Urinary bladder (tissue), 4 donors: ENCODE measurements at places on chromosomes 4 and X. TPM values are rescaled to one million over a fixed set of nuclear protein-coding genes. Genes with fewer than 3 reads are reported as not detected.

The TMEM164 gene
- 12.4 TPM for polyA plus RNA-seq

The RAB40AL gene
- not detected for polyA plus RNA-seq

The FAM9C gene
- polyA plus RNA-seq = 0.08 TPM

The FDCSP gene
- polyA plus RNA-seq = 0.80 TPM

The CYSLTR1 gene
- 1.7 TPM for polyA plus RNA-seq

The HSPA4L gene
- 1.7 TPM for polyA plus RNA-seq

The KLF8 gene
- polyA plus RNA-seq = 9.8 TPM

The CT45A2 gene
- polyA plus RNA-seq = not detected

The SLC6A14 gene
- 0.03 TPM for polyA plus RNA-seq

The CTSO gene
- polyA plus RNA-seq = 23.8 TPM

The CENPVL1 gene
- not detected for polyA plus RNA-seq

The VSIG4 gene
- polyA plus RNA-seq = 110 TPM

The PPP1R2C gene
- not detected for polyA plus RNA-seq

The MAGEA6 gene
- not detected for polyA plus RNA-seq

The GYPE gene
- polyA plus RNA-seq = 1.0 TPM

The RBM47 gene
- 7.6 TPM for polyA plus RNA-seq

The KLHL13 gene
- polyA plus RNA-seq = 21.5 TPM

The DUSP9 gene
- polyA plus RNA-seq = 1.2 TPM

The SHOX gene
- not detected for polyA plus RNA-seq

The MAGEA1 gene
- not detected for polyA plus RNA-seq

The APOO gene
- polyA plus RNA-seq = 10.9 TPM

The IL2RG gene
- polyA plus RNA-seq = 3.2 TPM

The GABRA4 gene
- not detected for polyA plus RNA-seq

The GASK1B gene
- 26.1 TPM for polyA plus RNA-seq

The DCAF16 gene
- 16.3 TPM for polyA plus RNA-seq

The PNMA3 gene
- polyA plus RNA-seq = 0.08 TPM

The MAGEA9B gene
- polyA plus RNA-seq = not detected

The NWD2 gene
- polyA plus RNA-seq = 0.05 TPM

The IQCM gene
- not detected for polyA plus RNA-seq

The LRAT gene
- 0.06 TPM for polyA plus RNA-seq

The ARMCX4 gene
- 11.5 TPM for polyA plus RNA-seq

The USP17L11 gene
- polyA plus RNA-seq = not detected

The SPANXN4 gene
- not detected for polyA plus RNA-seq

The PLP1 gene
- polyA plus RNA-seq = 20.9 TPM

The HSD17B13 gene
- polyA plus RNA-seq = 1.1 TPM

The DCAF8L2 gene
- not detected for polyA plus RNA-seq

The GLA gene
- polyA plus RNA-seq = 21.3 TPM

The USP26 gene
- not detected for polyA plus RNA-seq

The UTP14A gene
- polyA plus RNA-seq = 13.9 TPM

The CPEB2 gene
- 13.8 TPM for polyA plus RNA-seq

The AWAT2 gene
- not detected for polyA plus RNA-seq

The CYBB gene
- polyA plus RNA-seq = 14.6 TPM

The TLR1 gene
- 4.4 TPM for polyA plus RNA-seq

The NXF2 gene
- polyA plus RNA-seq = not detected

The MAGEB17 gene
- polyA plus RNA-seq = not detected

The STK32B gene
- polyA plus RNA-seq = 2.1 TPM

The ADGRG4 gene
- 0.09 TPM for polyA plus RNA-seq

The PITX2 gene
- 76.0 TPM for polyA plus RNA-seq

The GPM6B gene
- 16.0 TPM for polyA plus RNA-seq

The COMMD8 gene
- 16.6 TPM for polyA plus RNA-seq

The HTRA3 gene
- 37.0 TPM for polyA plus RNA-seq

The PRPS2 gene
- polyA plus RNA-seq = 49.0 TPM

The SORCS2 gene
- 5.3 TPM for polyA plus RNA-seq
